ENCODE measurements at places on chromosomes 6 and 20.

DNA sequence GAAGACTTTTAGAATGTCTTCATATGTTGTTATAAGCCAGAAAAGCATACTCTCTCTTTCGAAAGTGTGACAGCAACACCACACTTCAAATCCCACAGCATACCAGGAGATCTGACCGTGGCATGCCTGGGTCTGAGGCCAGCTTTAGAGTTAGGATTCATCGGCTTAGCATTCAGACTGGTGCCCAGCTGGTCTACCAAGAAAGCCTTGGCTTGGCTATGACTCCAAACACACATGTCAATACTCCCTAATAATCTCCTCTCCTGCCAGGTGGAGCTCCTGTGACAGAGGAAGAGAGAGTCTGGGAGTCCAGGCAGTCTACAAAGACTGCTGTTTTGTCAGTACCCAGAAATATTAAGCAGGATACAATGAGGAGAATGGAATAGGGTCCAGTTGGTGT lies 77.1 kb upstream of the MAN1A1 start:
- no peak for DNase-seq

GRCh38 chr6:72424476-72424875 lies 197.4 kb upstream of the KCNQ5 start:
- no peak for DNase-seq

GRCh38 chr20:2293971-2294370 lies 1.8 kb upstream of the TGM3 start:
- no peak for DNase-seq

GRCh38 chr6:150006961-150007464 lies 18.3 kb downstream of the RAET1L start:
- peak; percentile 28 for DNase-seq

- DNase-seq = peak; percentile 76
Observed at GRCh38 chr20:4684837-4685413, 36.8 kb upstream of the PRND start.

- no peak for DNase-seq
Observed at GRCh38 chr6:34684364-34684763, 12.2 kb downstream of the ILRUN start.

DNA sequence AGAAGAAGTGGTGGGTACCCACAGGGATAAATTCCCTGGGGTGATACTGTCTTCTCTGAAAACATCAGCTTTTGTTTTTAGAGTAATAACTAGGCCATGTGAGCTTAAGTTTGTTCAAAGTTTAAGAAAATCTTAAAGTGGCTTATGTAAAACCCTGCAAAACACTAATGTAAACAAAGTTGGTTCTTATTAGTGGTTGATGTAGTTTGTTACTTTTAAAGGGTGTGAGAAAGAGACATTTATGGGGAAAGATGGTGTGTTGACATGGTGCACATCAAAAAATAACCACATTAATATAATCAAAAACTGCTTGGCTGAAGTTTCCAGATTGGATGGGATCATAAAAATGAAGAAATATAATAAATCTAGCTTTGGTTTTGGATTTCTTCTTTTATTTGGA lies 119.9 kb downstream of the LAMP5 start:
- no peak for DNase-seq

GRCh38 chr20:40961686-40962640 lies 66.7 kb upstream of the TOP1 start:
- peak; percentile 79 for DNase-seq

DNA sequence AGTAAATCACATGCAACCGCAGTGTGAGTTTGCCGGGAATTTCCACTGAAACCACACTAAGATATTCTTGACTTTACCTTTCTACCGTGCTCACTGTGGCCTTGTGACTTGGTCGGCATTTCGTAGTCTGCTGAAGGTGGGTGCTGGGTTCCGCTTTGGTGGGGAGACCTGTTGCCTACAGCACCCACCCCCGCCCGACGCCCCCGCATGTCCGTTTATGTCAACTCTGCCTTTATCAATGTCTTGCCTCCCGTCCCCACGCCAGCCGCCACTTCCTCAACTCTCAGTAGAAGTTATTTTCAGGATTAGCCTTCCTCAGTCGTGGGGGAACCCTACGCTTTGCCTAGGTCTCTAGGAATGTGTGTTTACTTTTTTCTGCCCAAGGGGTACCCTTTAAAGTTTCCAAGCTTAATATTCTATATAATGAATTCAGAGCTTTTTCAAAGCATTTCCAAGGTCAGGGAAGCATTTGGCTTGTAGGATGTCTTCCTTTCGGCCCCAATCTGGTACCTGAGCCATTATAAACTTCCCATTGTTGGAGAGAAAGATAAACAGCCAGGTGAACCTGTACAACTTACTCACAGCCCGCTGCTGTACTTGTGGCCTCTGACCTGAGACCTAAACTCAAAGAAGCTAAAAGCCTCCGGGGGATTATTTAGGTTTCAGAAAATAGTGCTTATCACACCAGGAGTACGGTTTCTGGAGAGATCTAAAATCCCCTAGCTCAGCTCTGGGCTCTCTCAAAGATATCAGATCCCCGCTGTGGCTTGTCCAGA lies 54.2 kb downstream of the TBC1D7 start:
- DNase-seq = no peak

GRCh38 chr6:34457742-34458735 lies 7.8 kb upstream of the PACSIN1 start:
- DNase-seq = no peak

- peak; percentile 90 for DNase-seq
Observed at GRCh38 chr20:53708129-53708968, 114.7 kb upstream of the ZNF217 start.

DNA sequence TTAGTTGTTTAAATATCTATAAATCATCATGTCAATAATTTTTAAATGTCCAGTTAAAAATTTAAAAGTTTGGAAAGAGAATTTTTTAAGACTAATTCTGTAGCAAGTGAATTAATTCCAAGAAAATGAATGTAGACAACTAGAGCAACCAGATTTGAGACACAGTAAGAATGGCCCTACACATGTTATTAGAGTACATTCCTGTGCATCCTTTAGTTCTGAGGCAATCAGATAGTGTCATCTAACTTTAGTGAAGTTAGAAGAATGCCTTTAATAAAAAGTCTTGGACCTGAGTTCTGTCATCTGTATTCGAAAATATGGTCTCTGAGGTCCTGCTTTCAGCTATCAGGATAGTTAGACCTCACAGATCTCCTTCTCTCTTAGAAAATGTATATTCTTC lies 63.7 kb downstream of the HIVEP2 start:
- DNase-seq = no peak

DNA sequence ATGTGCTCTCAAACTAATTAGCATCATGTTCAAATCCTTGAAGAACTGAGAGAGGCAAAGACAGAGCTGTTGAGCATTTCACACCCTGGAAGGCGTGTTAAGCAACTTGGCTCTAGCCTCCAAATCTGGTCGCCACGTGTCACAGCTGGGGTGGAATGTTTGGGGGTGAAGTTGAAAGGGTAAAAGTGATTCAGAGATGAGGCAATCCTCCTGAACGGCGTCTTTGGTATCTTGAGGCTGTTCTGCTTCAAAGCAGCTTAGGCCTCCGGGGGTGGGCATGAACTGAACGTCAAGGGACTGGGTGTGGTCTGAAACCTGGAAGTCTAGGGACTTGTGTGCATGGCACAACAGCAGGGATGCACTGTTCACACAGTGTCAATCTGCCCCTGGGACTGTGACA lies 62.3 kb downstream of the TRAM2 start:
- no peak for DNase-seq

GRCh38 chr6:146876271-146877151 lies 277.7 kb downstream of the ADGB start:
- peak; percentile 28 for DNase-seq

GRCh38 chr6:168016721-168017525 lies 19.5 kb downstream of the KIF25 start:
- no peak for DNase-seq

GRCh38 chr6:45376310-45377042 lies 1.3 kb downstream of the SUPT3H start:
- DNase-seq = no peak

DNA sequence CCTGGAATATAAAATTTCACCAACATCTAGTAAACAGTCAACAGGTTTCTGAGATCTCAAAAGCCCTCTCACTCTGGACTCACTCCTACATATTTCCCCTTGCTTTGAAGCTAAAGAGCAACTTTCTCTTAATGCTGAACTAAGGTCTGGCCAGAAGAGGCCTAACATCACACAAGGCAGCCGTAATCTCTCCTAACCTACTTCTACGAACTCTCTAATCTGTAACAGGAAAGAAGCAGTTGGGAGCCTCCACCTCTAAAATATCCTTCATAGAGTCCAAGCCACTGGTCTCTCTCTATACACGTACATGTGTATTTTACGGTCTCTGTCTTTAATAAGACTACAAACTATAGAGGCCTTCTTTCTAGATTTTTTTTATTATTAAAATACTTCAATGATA lies 72.0 kb downstream of the REV3L start:
- DNase-seq = no peak

- no peak for DNase-seq
Observed at GRCh38 chr20:40451552-40451951, 237.5 kb downstream of the MAFB start.

DNA sequence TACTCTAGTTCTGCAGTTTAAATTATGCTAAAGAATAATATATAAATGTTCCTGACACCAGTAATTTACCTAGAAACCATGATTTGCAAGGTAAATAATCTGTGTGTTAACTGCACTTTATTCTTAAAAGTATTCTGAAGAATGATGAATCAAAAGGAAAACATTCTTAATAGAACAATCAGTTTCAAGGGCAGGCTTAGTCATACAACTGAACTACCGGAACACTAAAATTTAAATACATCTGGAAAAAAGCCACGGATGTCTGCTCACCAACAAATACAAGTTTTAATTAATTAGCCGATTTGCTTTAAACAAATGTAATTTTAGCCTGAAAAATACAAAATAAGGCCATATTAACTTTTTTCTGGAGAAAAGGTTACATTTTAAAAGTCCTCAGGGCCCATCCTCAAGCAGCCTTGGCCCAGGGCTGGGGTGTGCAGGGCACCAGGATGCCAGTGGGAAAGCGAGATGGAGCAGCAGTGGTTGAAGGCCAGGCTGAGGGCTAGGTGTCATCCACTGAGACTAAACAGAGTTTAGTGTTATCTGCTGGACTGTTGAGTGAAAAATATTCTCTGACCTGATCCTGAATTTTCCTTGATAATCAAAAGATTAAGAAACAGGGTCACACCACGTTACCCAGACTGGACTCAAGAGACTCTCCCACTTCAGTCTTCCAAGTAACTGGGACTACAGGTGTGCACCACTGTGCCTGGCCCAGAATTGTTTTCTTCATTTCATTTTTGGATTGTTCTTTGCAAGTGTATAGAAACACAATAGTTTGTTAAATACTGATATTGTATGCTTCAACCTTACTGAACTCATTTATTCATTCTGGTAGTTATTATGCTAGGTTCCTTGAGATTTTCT lies 88.2 kb upstream of the DST start:
- DNase-seq = peak; percentile 73

DNA sequence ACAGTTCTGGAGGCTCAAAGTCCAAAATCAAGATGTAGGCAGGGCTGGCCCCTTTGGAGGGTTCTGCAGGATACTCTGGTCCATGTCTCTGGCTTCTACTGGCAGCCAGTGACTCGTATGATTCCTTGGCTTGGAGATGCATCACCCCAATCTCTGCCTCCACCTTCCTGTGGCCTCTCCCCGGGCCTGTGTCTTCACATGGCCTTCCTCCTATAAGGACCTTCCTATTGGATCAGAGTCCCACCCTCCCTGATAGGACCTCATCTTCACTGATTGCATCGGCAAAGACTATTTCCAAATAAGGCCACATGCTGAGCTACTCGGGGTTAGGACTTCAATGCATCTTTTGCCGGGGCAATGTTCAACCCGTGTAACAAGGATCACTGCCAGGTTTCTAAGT lies 509.0 kb downstream of the CD83 start:
- DNase-seq = no peak

- DNase-seq = no peak
Observed at GRCh38 chr20:10177326-10177725, 41.3 kb upstream of the SNAP25 start.

DNA sequence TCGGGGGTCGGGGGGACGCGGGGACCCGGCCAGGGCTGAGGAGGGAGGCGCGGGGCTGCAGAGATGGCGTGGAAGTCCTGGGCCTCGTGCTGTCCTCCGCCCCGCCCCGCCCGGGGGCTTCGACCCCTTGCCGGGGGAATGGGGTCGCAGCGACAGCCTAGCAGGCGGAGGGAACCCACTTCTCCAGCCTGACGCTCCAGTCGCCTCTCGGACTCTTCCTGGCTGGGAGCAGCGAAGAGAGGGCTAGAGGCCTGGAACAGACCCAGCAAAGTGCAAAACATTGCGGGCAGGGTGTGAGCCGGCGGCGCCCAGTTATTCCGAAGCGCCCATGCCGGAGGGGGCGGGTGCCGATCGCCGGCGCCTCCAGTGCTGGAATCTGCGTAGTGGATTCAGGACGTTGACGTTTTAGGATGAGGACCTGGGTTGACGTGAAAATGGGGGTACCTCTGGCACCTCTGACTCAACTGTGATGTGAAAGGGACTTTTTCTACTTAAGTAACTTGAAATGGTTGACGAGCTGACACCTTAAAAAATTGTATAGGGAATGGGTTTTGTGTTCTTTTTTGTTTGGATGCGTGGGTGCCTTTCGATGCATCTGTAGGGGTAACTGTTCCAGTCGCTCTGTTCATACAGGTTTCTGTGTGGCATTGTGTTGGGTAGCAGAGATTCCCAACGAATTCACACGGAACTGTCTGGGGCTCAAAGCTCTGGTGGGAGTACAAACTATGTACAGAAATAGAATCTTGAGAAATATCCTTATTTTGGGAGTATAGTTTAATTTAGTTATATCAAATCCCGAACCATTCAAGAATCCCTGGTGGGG lies 1.4 kb downstream of the SLC35F1 start:
- no peak for DNase-seq

GRCh38 chr6:151242420-151242861 lies 2.7 kb downstream of the AKAP12 start:
- no peak for DNase-seq

DNA sequence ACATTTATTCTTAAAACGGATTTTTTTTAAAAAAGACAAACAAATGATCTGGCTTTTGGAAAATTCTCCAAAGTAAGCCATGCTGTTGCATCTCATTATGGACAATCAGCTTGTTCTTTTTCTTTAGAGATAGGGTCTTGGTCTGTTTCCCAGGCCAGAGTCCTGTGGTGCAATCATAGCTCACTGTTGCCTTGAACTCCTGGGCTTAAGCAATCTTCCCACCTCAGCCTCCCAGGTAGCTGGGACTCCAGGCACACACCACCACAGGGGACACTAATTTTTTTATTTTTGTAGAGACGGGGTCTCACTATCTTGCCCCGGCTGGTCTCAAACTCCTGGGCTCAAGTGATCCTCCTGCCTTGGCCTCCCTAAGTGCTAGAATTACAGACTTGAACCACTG lies 45.9 kb upstream of the TGM3 start:
- DNase-seq = no peak

- no peak for DNase-seq
Observed at GRCh38 chr6:7848229-7848628, 62.4 kb downstream of the TXNDC5 start.

- no peak for DNase-seq
Observed at GRCh38 chr20:46350986-46351267, 42.6 kb upstream of the CDH22 start.

DNA sequence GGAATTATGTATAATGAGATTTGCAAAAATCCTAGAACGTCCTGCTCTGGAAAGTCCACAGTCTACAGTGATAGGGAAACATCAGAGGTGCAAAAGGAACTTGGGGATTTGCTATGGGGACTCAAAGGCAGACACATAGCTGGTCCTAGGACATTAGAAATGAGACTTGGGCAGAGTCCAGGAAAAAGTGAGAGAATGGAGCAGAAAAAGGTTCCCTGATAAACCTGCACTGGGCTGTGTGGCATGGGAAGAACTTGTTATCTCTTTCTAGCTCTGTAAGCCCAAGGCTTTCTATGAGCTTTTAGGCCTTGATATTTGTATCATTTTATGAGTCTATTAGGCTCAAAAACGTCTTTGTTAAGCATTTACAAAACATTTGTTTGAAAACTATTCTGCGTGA lies 15.2 kb downstream of the PRND start:
- no peak for DNase-seq

All from A172 (cell line).